ENCODE measurements at places on chromosomes 4 and X.

DNA sequence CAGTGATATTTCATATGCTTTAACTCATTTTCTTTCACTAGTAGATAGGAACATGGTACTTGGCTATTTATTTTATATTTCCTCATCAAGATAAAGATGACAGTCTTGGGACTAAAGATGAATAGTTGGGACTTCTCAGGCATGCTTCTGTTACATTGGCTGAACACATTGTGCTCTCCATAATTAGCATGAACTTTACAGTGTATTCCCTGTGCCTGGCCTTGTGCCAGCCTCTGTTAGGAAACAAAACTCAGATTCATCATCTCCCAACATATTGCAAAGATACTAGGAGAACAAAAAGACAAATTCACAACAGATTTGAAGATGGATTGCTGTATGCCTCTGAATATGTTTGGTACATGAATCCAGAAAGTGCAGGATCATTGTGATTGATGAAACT, 26.4 kb downstream of the GRIA2 start:
- no peak for DNase-seq

DNA sequence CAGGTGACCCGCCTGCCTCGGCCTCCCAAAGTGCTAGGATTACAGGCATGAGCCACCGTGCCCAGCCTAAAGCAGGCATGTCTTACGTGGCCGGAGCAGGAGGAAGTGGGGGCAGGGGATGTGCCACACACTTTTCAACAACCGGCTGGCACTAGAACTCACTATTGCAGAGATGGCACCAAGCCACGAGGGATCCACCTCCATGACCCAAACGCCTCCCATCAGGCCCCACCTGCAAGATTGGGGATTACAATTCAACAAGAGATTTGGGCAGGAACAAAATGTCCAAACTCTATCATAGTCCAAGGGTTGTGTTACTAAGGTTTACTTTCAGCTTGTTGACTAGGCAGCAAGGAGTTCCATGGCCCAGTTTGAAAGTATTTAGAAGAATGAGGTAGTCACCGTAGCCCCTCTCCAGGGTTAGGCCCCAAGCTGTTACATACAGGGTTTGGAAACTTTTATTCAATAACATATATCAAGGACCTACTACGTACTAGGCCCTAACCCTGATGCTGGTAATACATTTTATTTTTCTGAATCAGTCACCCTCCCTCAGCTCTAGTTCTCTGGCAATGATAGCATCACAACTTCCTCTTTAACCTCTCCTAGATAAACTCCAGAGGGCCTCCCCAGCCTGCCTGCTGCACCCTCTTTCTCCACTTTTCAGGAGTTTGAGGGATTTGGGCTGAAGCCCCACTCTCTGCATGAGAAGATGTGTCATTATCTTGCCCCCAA, 18.0 kb upstream of the TBC1D14 start:
- no peak for DNase-seq

- no peak for DNase-seq
Measured at GRCh38 chr4:40976343-40976742, 226.6 kb downstream of the NSUN7 start.

DNA sequence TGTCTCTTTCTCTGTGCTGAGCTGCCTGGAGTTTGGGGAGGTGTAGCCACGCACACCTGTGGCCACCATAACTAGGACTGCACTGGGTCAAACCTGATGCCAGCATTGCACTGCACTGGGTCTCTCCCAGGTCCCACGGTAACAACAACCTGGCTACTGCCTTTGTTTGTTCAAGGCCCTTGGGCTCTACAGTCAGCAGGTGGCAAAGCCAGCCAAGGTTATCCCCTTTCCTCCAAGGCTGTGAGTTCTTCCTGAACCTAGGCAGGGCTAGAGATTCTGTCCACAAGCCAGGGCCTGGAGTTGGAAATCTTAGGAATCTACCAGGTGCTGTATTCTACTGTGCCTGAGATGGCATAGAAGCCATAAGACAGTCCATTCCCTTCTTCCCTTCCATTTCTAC, 126.7 kb upstream of the MAGEE2 start:
- no peak for DNase-seq

DNA sequence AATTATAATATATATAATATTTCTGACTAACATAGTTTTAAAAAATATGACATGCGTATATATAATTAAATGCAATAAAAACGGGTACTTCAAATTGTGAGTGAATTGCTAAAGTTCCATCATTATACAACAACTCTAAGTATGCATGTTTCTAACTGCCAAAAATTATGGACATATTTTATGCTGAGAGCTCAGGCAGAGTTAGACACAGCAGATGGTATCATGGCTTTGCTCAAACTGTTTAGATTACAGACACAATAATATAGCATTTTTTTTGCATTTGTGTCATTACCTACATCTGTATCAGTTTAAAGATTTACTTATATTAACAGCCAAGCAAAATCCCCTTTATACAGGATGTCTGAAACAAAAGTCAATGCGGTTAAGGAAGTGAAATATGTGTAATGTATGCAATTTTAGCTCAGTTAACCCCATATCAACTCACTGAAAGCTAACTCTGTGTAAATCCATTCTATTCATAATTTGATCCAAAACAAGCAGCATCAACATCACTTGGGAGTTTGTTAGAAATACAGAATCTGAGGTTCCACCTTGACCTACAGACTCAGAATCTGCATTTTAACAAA, 119.1 kb upstream of the CNKSR2 start:
- DNase-seq = no peak

GRCh38 chrX:63785708-63786040, 660 bp upstream of the ARHGEF9 start:
- DNase-seq = no peak

GRCh38 chr4:153628796-153629315, 55.2 kb upstream of the TLR2 start:
- no peak for DNase-seq

DNA sequence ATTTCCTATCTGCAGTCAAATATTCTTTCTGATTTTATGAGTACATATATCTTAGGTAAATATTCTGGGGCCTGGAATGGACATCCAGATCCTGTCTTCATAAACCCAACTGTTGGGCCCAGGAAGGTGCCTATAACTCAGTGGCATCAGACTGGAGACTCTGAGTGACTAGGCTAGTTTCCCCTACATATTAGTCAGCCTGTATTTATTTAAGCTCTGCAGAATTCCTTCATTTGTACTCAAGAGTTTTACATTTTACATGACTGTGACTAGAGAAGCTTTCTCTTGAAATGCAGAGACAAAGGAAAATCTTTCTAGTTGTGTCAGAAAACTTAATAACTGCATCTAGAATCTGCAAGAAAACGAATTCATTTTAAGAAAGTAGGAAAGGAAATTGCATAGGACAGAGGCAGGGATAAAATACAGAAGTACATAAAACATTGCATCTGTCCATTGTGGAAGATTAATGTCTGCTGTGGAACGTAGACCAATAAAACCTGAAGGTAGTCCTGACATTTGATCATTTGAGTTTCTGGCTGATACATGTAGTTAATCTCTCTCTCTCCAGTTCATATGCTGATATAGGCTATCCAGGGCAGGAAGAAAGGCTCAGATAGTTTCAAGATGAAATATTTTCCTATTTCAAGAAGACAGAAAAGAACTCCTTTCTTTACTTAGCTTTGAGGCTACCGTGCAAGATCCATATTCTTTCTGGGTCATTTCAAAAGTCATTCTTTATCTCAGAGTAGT, 78.2 kb downstream of the OPHN1 start:
- DNase-seq = no peak

DNA sequence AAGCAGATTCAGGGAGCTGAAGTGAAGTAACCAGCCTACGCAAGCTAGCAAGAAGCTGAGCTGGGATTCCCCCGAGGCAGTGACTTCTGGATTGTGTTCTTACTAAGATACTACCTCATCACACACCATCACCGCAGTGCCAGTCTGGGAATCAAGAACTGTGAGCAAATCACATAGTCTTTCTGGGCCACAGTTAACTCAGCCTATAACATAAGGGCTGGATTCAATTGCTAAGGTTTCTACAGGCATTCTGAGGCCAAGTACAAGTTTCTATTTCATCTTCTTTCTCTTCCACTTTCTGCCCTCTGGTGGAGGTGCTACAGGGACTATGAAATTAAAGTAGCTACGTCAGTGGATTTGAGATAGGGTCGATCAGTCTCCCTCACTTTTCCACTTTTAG, 1.4 kb upstream of the CORIN start:
- DNase-seq = no peak

DNA sequence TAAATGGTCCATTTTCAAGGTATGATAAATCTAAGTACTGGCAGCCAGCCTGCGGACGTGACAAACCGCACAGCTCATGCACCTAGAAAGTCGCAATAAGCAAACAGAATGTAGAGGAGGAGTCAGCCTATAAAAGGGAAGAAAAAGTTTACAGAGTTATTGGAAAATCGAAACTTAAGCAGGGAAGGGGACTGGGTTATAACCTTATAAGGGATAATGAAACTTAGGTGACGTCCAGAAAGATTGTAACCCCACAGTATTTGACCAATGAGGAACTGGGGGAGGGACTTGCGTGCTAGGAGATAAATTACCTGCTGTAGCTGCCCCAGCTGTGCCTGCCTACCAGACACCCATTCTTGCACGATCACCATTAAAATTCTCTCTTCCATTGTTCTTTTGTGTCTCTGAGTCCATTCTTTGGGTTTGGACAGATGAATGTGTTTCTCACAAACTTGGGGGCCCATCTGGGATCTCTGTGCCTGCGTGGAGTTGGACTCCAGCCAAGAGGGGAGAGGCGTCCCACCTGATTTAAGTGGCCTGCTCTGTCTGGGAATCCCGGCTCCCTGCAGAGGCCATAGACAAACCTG, 61.0 kb downstream of the ZCCHC12 start:
- no peak for DNase-seq

DNA sequence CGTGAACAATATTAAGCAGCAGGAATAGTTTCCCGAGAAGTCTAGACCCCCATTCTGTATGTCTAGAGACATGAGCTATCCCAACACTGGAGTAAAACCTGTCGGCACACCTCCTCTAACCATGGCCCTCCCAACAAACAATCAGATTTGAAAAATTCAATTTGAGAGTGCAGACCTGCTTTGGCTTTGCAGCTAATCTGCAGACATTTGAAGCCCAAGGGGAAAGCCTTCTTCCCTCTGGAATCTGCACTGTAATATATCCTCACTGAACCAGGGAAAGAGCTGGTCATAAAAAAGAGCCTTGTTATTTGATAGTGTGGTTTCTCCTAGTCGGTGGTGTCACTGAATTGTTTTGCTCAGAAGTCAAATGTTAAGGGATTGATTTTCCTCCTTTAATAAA, 44.6 kb upstream of the KLHL34 start:
- no peak for DNase-seq

DNA sequence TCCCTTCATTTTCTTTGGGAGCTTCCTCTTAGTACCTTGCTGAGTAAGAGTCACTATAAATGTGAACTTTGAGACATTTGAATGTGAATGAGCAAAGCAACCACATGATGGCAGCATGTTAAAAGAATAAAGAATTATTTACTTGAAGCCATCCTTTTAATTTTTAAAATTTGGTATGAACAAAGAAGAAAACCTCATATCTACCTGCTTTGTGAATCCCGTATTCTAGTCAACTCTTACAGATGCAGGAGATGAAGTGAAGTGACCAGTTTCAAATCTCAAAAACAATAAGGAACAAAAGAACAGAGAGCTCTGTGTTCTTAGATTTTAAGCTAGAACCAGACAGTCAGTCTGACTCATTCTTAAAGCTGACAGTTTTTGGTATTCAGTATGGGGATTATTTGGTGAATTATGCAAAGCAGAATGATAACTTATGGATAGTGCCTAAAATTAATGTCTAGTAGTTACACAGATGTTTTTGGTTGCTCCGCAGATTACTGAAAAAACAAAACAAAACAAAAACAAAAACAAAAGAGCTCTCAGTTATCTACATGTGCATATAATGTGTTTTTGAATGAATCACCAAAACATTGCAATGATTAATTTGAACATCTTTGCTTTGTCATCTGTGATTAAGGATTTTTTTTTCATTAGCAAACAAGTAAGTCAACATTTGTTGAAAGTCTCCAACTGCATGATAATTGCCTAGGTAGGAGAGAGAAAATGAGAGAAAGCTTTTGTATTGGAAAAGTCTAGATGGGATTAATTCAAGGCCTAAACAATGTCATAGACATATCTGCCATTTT, 48.2 kb upstream of the H2AZ1 start:
- no peak for DNase-seq

DNA sequence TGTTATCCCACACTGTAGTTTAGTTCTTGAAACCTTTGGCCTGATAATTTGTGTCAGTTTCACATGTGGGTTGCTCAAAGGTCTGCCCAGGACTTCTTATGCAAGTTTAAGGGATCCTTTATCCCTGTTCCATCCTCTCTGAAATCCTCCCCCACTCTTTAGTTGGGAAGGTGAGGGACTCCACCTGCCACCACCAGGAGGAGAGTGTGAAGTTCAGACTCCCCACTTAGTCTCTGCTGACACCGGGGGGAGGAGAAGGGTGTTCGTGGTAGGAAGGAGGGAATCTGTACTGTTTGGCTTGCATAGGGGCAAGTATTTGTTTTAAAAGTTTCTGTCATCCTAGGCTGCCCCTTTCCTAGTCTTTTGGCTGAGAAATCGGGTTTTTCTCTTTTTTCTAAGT, 211.8 kb downstream of the PPP4R3C start:
- DNase-seq = no peak

GRCh38 chrX:18353931-18354368, 538 bp downstream of the SCML2 start:
- no peak for DNase-seq

- no peak for DNase-seq
Measured at GRCh38 chrX:77442728-77443127, 4.5 kb upstream of the FGF16 start.

- DNase-seq = no peak
Measured at GRCh38 chr4:41787931-41788330, 39.4 kb upstream of the PHOX2B start.

GRCh38 chrX:140053846-140054245, 88.5 kb upstream of the CXorf66 start:
- DNase-seq = no peak

DNA sequence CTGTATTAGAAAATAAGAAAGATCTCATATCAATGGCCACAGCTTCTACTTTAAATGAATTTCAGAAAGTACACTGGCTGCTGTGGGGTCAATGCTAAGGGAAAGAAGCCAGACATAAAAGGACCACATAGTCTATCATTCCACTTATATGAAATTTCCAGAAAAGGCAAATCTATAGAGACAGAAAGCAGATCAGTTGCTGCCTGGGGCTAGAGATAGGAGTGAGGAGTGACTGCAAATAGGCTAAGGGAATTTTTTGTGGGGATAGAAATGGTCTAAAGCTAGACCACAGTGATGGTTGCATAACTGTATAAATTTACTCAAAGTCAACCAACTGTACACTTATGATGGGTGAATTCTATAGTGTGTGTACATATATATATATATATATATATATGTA, 8.3 kb downstream of the GAB3 start:
- DNase-seq = no peak

GRCh38 chrX:28981952-28982351, 394.7 kb downstream of the IL1RAPL1 start:
- DNase-seq = no peak

GRCh38 chr4:186188107-186188506, 3.3 kb upstream of the CYP4V2 start:
- DNase-seq = no peak

- DNase-seq = no peak
Measured at GRCh38 chr4:37073226-37073840, 171.2 kb upstream of the NWD2 start.
